ENCODE measurements at places on chromosomes 1 and 21. TPM values are rescaled to one million over a fixed set of nuclear protein-coding genes. Genes with fewer than 3 reads are reported as not detected.

The ANGPTL3 gene
- total RNA-seq: not detected

GRCh38 chr1:1264868-1265272, 8.8 kb downstream of the UBE2J2 start:
- DNase-seq: peak; percentile 100

The NPHS2 gene
- total RNA-seq: not detected

GRCh38 chr1:222794656-222795474, 20.0 kb upstream of the DISP1 start:
- DNase-seq: peak; percentile 47

Measured in PC-3 (cell line).